ENCODE measurements at places on chromosomes 3 and 15. TPM values are rescaled to one million over a fixed set of nuclear protein-coding genes. Genes with fewer than 3 reads are reported as not detected.

The FOXL2NB gene
- total RNA-seq, result not detected

GRCh38 chr3:193140381-193140780 is 100.6 kb upstream of the PLAAT1 start:
- H3K27me3 ChIP-seq, result no peaks in the 10 kb centered on the region
- H3K4me3 ChIP-seq, result no peak overlapping the region
- H3K4me1 ChIP-seq, result no peaks in the 10 kb centered on the region
- DNase-seq, result no peak

GRCh38 chr3:175073219-175073905 is 214.2 kb downstream of the NAALADL2 start:
- no peak overlapping the region for H3K4me3 ChIP-seq
- H3K4me1 ChIP-seq, result no peaks in the 10 kb centered on the region
- DNase-seq, result no peak
- H3K27me3 ChIP-seq, result no peaks in the 10 kb centered on the region
- H3K27ac ChIP-seq, result no peak overlapping the region

DNA sequence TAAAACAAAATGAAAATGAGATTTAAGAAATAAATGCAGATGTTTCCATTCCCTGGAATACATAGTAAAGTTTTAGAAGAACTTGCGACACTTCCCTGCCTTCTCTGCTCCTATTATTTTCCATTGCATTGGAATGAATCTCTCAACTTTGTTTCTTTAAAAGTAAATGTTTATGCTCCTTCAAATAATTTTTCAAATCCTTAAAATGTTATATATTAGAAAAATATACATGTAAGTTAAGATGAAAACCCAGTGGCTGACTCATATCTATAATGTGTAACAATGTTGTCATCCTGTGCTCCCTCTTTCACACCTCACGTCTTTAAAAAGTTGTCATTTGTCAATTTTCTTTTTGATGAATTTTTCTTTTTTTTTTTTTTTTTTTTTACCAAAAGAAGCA is 3.6 kb downstream of the RBMS3 start:
- no peaks in the 10 kb centered on the region for H3K4me1 ChIP-seq
- H3K27ac ChIP-seq, result no peak overlapping the region
- no peaks in the 10 kb centered on the region for H3K27me3 ChIP-seq
- no peak overlapping the region for H3K4me3 ChIP-seq
- DNase-seq, result no peak

DNA sequence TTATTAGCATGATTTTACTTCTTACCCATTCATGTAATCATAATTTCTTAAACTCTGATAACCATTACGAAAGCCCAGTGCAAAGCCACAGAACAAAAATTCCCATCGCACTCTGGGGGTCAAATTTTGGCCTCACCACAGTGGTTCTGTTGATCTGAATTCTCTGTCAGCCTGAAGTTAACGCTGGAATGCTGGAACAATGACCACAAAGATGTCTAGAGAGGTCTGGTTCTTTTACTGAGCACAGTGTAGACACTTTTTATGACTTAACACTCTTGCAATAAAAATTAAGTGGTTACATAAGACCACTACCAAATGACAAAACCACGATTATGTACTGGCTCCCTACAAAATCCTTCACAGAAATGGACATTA is 94.7 kb downstream of the PDZRN3 start:
- no peak overlapping the region for H3K4me3 ChIP-seq
- H3K27ac ChIP-seq, result no peak overlapping the region
- H3K27me3 ChIP-seq, result no peaks in the 10 kb centered on the region
- no peaks in the 10 kb centered on the region for H3K36me3 ChIP-seq
- DNase-seq, result no peak

GRCh38 chr3:125231895-125232294 is 19.3 kb upstream of the SLC12A8 start:
- no peak for DNase-seq
- H3K27me3 ChIP-seq, result no peaks in the 10 kb centered on the region
- no peak overlapping the region for H3K4me3 ChIP-seq
- no peaks in the 10 kb centered on the region for H3K36me3 ChIP-seq
- no peaks in the 10 kb centered on the region for H3K4me1 ChIP-seq
- H3K27ac ChIP-seq, result no peak overlapping the region

- no peaks in the 10 kb centered on the region for H3K4me1 ChIP-seq
- H3K4me3 ChIP-seq, result no peak overlapping the region
- H3K36me3 ChIP-seq, result no peaks in the 10 kb centered on the region
- no peak for DNase-seq
- H3K27me3 ChIP-seq, result no peaks in the 10 kb centered on the region
- no peak overlapping the region for H3K27ac ChIP-seq
Measured at GRCh38 chr15:48040166-48040817, 80.5 kb upstream of the SLC24A5 start.

GRCh38 chr15:72592097-72592496 is 62.4 kb upstream of the GOLGA6B start:
- no peaks in the 10 kb centered on the region for H3K36me3 ChIP-seq
- no peaks in the 10 kb centered on the region for H3K4me1 ChIP-seq
- no peaks in the 10 kb centered on the region for H3K27me3 ChIP-seq
- H3K4me3 ChIP-seq, result no peak overlapping the region
- no peak for DNase-seq

The ACVR2B gene
- 8.2 TPM for total RNA-seq

DNA sequence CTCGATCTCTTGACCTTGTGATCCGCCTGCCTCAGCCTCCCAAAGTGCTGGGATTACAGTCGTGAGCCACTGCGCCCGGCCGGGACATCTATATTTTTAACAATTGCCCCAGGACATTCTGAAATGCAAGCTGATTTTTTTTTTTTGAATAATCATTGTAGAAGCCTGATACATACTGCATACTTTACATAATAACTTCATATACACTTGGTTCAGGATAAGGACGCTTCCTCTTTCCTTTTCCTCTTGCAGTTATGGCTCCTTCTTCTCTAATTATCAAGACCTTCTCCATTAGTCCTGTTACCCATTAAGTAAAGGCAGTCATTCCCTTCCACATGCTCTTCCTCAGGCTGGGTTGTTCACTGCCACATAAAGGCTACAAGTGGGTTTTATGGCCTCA is 58.3 kb downstream of the SLCO3A1 start:
- H3K27ac ChIP-seq, result no peak overlapping the region
- no peak for DNase-seq
- H3K4me1 ChIP-seq, result peaks cover 3% of the 10 kb centered on the region
- H3K4me3 ChIP-seq, result no peak overlapping the region
- peaks cover 2% of the 10 kb centered on the region for H3K36me3 ChIP-seq
- H3K27me3 ChIP-seq, result no peaks in the 10 kb centered on the region

DNA sequence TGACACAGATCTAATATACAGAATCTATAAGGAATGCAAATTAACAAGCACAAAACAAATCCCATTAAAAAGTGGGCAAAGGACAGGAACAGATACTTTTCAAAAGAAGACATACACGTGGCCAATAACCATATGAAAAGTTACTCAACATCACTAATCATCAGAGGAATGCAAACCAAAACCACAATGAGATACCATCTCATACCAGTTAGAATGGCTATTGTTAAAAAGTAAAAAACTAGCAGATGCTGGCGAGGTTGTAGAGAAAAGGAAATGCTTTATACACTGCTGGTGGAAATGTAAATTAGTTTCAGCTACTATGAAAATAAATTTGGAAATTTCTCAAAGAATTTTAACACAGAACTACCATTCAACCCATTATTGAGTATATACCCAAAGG is 50.7 kb downstream of the ADAMTS17 start:
- H3K4me1 ChIP-seq, result no peaks in the 10 kb centered on the region
- no peaks in the 10 kb centered on the region for H3K36me3 ChIP-seq
- DNase-seq, result no peak
- H3K27ac ChIP-seq, result no peak overlapping the region

DNA sequence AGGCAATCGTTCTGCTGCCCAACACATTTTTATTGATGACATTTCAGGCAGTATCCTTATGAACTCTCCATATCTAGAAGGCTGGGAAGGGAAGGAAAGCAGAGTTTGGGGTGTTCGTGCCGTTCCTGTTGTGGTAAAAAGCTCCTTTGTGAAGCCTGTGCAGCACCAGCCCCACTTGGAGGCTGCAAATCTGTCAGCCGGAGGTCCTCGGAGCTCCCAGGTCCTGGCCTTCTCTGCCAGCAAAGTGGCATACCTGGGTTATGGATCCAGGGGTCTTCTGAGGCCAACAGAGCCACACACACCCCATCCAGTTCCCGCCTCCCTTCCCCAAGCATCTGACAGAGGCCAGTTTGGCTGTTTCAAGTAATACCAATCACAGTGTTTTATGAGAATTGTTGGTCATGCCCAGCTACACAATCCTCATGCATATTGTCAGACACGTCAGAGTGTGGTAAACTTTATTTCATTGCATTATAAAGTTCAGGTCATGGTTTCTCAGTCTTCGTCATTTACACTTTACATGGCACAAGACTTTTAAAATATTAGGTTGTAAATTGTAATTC is 15.9 kb upstream of the USP3 start:
- no peaks in the 10 kb centered on the region for H3K4me1 ChIP-seq
- no peaks in the 10 kb centered on the region for H3K36me3 ChIP-seq
- no peak for DNase-seq
- no peak overlapping the region for H3K27ac ChIP-seq
- H3K4me3 ChIP-seq, result no peak overlapping the region

- no peaks in the 10 kb centered on the region for H3K36me3 ChIP-seq
- H3K27ac ChIP-seq, result no peak overlapping the region
- no peak for DNase-seq
- no peaks in the 10 kb centered on the region for H3K27me3 ChIP-seq
- H3K4me1 ChIP-seq, result no peaks in the 10 kb centered on the region
- H3K4me3 ChIP-seq, result no peak overlapping the region
Measured at GRCh38 chr15:69725957-69726356, 273.3 kb downstream of the RPLP1 start.

The SERINC4 gene
- total RNA-seq, result not detected

The ALCAM gene
- total RNA-seq, result 89.9 TPM

DNA sequence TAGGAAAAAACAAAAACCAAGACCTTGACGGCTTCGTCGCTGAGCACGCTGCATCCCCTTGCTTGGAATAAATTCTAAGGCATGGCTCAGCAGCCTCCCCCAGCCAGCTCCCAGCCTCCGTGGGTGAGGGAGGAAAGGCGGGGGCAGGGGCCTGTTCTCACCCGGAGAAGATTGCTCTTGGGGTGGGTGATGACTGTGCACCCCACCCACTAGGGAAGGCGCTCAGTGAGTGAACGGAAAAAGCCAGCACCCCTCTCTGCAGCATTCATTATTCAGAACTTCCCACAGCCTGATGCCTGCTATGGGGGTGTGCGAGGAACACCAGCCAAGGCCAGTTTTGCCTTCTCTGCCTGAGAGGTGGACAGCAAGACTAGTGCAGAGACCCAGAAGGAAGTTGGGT is 19.3 kb upstream of the NTRK3 start:
- no peaks in the 10 kb centered on the region for H3K4me1 ChIP-seq
- H3K27ac ChIP-seq, result no peak overlapping the region
- no peak overlapping the region for H3K4me3 ChIP-seq
- no peak for DNase-seq
- no peaks in the 10 kb centered on the region for H3K27me3 ChIP-seq

The PPP1R14D gene
- total RNA-seq, result not detected

The APBA2 gene
- 2.0 TPM for total RNA-seq

GRCh38 chr3:120144267-120144666 is 50.0 kb upstream of the GSK3B start:
- no peak overlapping the region for H3K4me3 ChIP-seq
- H3K4me1 ChIP-seq, result peaks cover 1% of the 10 kb centered on the region
- DNase-seq, result no peak
- H3K27me3 ChIP-seq, result no peaks in the 10 kb centered on the region
- H3K27ac ChIP-seq, result no peak overlapping the region
- H3K36me3 ChIP-seq, result no peaks in the 10 kb centered on the region

- H3K36me3 ChIP-seq, result no peaks in the 10 kb centered on the region
- H3K4me3 ChIP-seq, result no peak overlapping the region
- H3K27ac ChIP-seq, result no peak overlapping the region
- H3K4me1 ChIP-seq, result no peaks in the 10 kb centered on the region
Measured at GRCh38 chr3:117788061-117788460, 1078.5 kb downstream of the TUSC7 start.

GRCh38 chr3:70298385-70298784 is 14.1 kb downstream of the MDFIC2 start:
- peaks cover 3% of the 10 kb centered on the region for H3K4me1 ChIP-seq
- H3K4me3 ChIP-seq, result no peak overlapping the region
- H3K27ac ChIP-seq, result no peak overlapping the region

The GOLGA6L10 gene
- 0.23 TPM for total RNA-seq

GRCh38 chr3:164407111-164407510 is 671.2 kb downstream of the SI start:
- H3K4me3 ChIP-seq, result no peak overlapping the region
- no peak for DNase-seq
- H3K27me3 ChIP-seq, result no peaks in the 10 kb centered on the region
- no peaks in the 10 kb centered on the region for H3K4me1 ChIP-seq
- H3K36me3 ChIP-seq, result no peaks in the 10 kb centered on the region
- no peak overlapping the region for H3K27ac ChIP-seq

DNA sequence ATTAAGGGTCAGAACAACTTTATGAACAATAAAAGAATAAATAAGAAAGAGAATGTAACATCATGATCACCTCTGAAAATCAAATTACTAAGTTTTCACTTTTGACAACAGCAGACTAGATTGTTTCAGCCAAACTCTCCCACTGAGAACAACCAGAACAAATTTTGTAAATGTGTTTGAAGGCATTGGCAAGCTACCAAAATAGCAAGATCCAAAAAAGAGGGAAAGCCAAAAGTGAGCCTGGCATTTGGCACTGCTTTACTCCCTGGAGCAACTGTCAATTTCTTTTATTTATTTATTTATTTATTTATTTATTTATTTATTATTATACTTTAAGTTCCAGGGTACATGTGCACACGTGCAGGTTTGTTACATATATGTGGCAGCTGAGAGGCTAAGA is 67.2 kb downstream of the CFAP44 start:
- no peak for DNase-seq
- no peak overlapping the region for H3K27ac ChIP-seq
- H3K4me1 ChIP-seq, result no peaks in the 10 kb centered on the region
- no peaks in the 10 kb centered on the region for H3K27me3 ChIP-seq
- H3K4me3 ChIP-seq, result no peak overlapping the region

GRCh38 chr15:51046016-51046415 is 48.7 kb downstream of the TNFAIP8L3 start:
- DNase-seq, result no peak
- H3K27me3 ChIP-seq, result no peaks in the 10 kb centered on the region
- no peaks in the 10 kb centered on the region for H3K36me3 ChIP-seq
- no peak overlapping the region for H3K27ac ChIP-seq
- H3K4me3 ChIP-seq, result no peak overlapping the region

DNA sequence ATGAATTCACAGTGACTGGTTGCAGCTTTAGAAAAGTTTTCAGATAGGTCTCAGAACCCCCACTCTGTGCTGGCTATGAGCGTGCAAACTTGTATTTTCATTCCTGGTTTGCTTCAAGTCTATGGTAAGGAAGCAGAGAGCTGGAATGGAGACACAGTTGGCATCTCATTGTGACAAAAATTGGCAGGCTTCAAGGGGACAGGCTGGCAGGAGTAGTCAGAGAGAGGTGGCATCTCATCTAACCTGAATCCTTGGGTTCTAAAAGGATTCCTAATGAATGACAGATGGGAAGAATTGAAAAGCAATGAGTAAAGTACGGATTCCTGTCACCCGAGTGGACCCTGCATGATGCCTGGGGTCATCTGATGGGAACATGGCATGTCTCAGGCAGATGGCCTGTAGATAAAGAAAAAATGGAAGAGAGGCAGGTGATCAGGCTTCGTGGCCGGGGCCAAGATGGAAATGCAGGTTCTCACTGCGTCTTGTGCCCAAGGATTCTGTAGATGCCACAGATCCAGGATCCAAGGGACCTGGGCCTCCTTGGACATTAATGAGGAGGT is 89.4 kb upstream of the ABHD17C start:
- H3K27ac ChIP-seq, result no peak overlapping the region
- H3K27me3 ChIP-seq, result no peaks in the 10 kb centered on the region
- H3K36me3 ChIP-seq, result no peaks in the 10 kb centered on the region

All from aorta (tissue), 5 donors.